ENCODE measurements at places on chromosomes 7 and 10. TPM values are rescaled to one million over a fixed set of nuclear protein-coding genes. Genes with fewer than 3 reads are reported as not detected.
A peak's percentile ranks its signal among the peaks of the same experiment; 100 is the strongest.

DNA sequence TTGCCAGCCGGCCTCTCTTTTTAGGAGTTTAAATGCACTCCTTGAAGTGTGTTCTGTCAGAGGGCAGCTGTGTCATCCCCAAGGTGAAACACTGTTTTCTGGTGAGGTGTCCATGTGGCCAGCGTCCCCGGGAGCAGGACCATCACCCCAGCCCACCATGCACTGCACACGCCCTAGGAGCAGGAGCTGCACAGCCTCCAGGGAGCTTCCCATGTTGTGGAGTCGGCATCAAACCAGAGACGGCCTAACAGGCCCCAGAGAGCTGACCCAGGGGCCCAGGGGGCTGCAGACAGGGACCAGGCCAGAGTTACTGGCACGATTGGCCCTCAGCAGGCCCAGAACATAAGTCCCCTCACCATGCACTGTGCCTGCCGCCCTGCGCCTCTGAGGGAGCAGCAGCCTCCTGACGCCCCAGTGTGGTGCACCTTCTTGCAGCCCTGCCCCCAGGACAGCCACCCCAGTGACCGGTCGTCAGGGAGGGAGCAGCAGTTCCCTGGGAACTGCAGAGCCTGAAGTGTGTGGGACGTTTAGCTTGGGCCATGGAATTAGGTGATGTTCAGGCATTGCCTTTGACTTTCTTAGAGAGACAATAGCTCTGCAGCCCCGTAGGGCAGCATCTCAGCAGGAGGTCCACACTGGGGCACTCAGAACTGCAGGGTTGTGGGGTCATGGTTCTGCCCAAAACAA lies 97.9 kb downstream of the NKX6-2 start:
- no peak for DNase-seq
- H3K36me3 ChIP-seq, result peaks cover 23% of the 10 kb centered on the region
- no peak overlapping the region for H3K27ac ChIP-seq
- no peak overlapping the region for H3K4me3 ChIP-seq

- no peak overlapping the region for H3K4me3 ChIP-seq
- no peaks in the 10 kb centered on the region for H3K27me3 ChIP-seq
- H3K4me1 ChIP-seq, result no peaks in the 10 kb centered on the region
- DNase-seq, result no peak
These were observed 259.5 kb upstream of the HGF start for GRCh38 chr7:82029236-82029913.

GCK gene
- total RNA-seq, result not detected

- no peak for DNase-seq
- no peaks in the 10 kb centered on the region for H3K4me1 ChIP-seq
- H3K27me3 ChIP-seq, result peaks cover 28% of the 10 kb centered on the region
- H3K4me3 ChIP-seq, result no peak overlapping the region
- no peaks in the 10 kb centered on the region for H3K36me3 ChIP-seq
These were observed 220.5 kb downstream of the CCSER2 start for GRCh38 chr10:84548869-84549268.

DNA sequence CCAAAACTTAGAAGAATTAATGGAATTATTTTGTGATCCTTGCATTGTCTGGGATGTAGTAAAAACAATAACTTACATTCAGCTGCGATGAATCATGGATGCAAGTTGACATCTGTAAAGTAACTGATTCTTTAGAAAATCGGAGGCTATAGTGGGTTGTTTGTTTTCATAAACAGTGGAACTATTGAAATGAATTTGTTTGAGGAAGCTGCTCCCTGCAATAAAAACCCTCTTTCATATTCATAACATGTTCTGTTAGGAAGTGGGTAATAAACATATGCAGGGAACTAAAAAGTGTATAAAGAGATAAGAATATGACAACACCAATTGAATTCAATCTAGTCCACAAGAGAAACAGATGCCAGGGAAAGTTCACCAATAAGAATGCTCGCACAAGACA lies 53.6 kb downstream of the AGMO start:
- peaks cover 58% of the 10 kb centered on the region for H3K4me1 ChIP-seq
- no peaks in the 10 kb centered on the region for H3K36me3 ChIP-seq
- no peak for DNase-seq
- peak overlapping the region; percentile 82 for H3K27ac ChIP-seq
- no peaks in the 10 kb centered on the region for H3K27me3 ChIP-seq
- H3K4me3 ChIP-seq, result peak overlapping the region; percentile 41

GRCh38 chr10:77253147-77253545 lies 384.5 kb downstream of the KCNMA1 start:
- H3K27me3 ChIP-seq, result no peaks in the 10 kb centered on the region
- no peak overlapping the region for H3K4me3 ChIP-seq
- DNase-seq, result no peak
- H3K27ac ChIP-seq, result no peak overlapping the region
- peaks cover 4% of the 10 kb centered on the region for H3K4me1 ChIP-seq

- no peak for DNase-seq
- peaks cover 31% of the 10 kb centered on the region for H3K4me1 ChIP-seq
- H3K4me3 ChIP-seq, result no peak overlapping the region
- no peak overlapping the region for H3K27ac ChIP-seq
- no peaks in the 10 kb centered on the region for H3K36me3 ChIP-seq
These were observed 3.4 kb upstream of the HYCC1 start for GRCh38 chr7:23017309-23017708.

Data from osteocyte (in vitro differentiated cells).